SK-MEL-5 (cell line): ENCODE measurements at places on chromosomes 1 and 21.

DNA sequence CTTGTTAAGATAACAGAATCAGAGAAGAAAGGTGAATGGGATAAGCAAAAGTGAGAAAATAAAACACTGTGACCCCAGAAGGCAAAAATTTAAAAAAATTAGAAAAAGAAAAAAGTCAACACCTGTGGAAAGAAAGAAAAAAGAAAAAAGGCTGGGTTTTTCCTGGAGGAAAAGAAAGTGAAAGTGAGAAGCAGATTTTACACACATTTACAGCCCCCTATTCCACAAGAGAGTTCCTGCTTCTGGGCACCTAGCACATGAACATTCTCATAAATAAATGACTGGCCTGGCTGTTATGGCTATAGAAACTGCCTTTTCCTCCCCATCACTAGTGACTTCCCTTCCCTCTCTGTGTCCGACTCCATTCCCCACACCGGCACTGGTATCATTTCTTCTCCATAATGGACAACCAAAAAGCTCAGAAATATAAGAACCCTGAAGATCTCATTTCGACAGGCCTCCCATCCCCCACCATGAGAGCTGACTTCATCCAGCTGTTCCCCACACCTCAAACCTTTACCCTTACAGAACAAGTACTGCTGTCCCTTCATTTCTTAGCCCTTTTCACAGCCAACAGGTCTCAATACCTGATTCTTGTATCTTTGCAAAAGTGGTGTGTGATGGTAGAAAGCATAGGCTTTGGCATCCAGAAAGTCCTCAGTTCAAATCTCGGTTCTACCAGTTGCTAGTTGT, 12.6 kb downstream of the MTF1 start:
- no peak for DNase-seq

- peak; percentile 55 for DNase-seq
Observed at GRCh38 chr1:217660353-217661062, 29.4 kb downstream of the SPATA17 start.

DNA sequence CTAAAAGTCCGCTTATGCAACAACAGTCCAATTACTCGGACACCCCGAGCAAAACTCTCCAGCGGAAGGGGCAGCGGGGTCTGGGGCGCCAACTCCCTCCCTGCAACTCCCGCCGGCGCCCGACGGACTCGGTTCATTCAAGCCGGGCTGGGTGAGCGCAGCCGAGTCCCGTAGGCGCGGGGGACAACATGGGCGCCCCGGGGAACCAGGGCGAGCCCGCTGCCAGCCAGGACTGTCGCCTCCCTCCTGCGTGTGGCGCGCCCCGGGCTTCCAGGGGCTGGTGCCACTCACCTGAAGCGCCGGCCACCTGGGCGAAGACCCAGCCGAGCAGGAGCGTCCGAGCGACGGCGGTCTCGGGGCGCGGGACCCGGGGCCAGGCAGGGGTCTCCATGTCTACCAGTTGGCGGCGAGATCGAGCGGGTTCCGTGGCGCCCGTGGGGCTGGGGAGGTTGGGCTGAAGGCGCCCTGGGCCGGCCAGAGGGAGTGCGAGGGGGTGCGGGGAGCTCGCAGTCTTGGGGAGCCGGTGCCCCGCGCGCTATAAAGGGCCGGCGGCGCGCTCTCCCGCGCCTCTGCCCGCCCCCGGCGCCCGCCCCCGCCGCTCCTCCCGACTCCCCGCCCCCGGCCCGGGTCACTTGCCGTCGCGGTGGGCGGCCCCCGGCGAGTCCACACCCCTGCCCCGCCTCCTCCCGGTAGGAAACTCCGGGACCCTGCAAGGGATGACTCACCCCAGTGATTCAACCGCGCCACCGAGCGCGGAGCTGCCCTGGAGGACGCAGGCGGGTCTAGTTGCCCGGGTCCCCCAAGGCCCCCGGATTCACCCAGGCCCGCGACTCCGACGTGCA, at the start of gene F3:
TSS of gene F3 (minus strand) at position 514 of the 842 bp plus-strand sequence. CDS start at position 391, 123 bp downstream.
- peak; percentile 71 for DNase-seq

DNA sequence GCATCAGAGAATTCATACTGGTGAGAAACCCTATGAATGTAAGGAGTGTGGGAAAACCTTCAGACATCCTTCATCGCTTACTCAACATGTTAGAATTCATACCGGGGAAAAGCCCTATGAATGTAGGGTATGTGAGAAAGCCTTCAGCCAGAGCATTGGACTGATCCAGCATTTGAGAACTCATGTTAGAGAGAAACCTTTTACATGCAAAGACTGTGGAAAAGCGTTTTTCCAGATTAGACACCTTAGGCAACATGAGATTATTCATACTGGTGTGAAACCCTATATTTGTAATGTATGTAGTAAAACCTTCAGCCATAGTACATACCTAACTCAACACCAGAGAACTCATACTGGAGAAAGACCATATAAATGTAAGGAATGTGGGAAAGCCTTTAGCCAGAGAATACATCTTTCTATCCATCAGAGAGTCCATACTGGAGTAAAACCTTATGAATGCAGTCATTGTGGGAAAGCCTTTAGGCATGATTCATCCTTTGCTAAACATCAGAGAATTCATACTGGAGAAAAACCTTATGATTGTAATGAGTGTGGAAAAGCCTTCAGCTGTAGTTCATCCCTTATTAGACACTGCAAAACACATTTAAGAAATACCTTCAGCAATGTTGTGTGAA, 12.8 kb downstream of the ZFP69B start:
- no peak for DNase-seq

- peak; percentile 93 for DNase-seq
Observed at GRCh38 chr1:235090406-235091069, 38.1 kb downstream of the TOMM20 start.

DNA sequence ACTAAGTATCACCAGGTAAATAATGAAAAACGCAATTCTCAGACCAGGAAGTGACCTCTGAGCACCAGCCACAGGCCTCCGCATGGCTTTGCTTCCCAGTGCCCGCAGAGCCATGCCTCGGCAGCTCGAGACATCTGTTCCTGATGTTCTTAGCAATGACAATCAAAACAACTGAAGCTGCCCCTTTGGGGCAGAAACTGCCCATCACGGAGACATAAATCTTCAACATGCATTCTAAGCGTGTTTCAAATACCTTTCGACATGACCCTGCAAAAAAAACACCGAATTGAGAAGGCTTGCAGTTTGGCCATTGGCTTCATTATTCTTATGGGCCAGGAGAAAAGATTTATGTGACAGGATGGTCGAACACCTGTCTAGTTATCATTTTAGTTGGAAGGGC, 5.8 kb upstream of the RAP1GAP start:
- no peak for DNase-seq

GRCh38 chr1:172211221-172211620, 209.3 kb upstream of the C1orf105 start:
- no peak for DNase-seq

DNA sequence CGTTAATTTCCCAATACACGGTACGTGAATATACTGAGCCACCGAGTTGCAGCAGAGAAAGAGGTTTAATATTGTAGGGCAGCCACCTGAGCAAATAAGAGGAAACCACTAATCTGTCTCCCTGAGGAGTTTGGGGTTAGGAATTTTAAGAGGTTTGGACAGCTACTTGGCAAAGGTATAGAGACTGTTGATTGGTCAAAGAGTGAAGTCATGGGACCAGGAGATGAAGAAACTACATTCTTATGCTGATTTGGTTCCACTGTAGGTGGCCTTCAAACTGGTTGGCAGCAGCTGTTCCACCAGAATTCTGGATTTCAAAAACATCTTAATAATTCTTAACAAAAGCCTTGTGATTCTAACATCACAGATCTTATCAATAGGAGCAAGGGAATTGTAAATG, 485.4 kb upstream of the PRMT6 start:
- DNase-seq, result no peak

DNA sequence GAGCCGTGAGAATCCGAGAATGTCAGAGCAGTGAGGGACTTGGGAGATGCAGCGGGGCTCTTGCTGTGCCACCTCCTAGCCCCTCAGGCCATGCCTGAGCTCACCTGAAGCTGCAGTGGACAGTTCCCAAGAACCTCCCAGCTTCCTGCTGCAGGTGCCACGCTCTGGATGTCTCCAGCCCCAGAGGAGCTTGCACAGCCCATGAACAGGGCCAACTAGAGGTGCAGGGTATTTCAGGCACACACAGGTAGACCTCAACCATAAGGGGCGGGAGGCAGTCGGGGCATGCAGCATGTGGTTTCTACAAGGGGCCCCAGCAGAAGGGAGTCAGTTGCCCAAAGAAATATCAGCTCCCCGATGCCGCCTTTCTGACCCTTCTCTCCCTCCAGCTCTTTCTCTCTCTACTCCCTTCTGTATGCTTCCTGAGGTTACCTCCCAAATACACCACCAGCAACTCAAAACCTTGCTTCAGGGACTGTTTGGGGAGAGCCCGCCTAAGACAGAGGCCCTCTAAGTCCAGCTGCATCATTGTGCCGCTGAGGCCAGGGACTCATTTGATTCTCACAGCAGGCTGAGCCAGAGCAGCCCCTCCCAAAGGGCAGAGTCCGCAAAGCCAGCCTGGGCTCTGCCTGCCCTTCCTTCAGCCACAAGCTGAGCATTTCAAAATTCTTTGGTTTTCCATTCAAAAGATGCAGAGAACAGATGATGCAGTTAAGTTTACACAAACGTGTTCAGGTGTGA, 209.8 kb downstream of the MATN1 start:
- DNase-seq, result no peak

DNA sequence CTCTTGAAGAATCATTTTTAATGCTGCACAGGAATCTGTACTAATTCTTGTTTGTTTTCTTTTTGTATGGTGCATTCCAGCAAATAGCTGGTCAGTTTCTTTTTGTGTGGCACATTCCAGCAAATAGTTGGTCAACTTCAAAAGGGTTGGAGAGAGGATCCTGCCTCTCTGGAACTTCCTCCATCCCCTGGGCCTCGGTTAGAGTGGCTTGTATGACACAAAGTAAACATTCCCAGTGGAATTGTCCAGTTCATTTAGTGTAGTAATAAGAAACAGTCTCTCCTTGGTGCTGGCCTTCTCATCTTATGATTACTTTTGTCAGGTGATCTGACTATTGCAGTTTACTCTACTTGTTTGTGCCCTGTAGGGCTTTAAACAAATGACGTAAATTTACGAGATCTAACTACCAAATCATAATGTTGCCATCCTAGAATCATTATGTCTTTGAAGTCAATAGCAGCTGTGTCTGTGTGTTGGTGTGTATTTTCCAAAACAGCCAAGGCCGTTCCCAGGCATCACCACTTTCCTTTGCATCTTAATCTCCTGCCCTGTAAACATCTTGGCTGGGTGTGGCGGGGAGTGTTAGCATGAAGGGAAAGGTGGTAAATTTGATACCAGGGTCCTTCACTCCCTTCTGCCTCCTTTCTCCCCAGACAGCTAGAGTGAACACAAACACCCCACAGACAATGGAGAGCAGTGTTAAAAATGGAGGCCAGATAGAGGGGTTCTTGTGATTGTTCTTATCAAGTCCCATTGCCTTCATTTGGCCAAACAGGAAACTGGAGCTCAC, 77.9 kb downstream of the CDC7 start:
- no peak for DNase-seq

DNA sequence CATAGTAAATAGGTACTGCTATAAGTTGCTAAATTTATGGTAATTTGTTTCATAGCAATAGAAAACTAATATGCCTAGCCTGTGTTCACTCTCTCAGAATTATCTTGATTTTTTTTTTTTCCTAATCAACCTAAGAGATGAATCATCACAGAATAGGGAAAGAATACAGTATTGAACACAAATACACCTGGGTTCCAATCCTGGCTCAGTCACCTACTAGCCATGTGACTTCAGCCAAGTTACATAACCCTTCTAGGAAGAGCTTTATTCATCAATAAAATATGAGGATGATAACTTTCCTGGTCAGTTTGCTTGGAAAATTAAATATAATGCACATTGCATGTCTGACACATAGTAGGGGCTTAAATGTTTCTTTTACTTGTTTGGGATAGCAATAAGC, 279.5 kb downstream of the FOXD2 start:
- no peak for DNase-seq

- peak; percentile 14 for DNase-seq
Observed at GRCh38 chr1:110210604-110211495, 736 bp downstream of the KCNC4 start.

DNA sequence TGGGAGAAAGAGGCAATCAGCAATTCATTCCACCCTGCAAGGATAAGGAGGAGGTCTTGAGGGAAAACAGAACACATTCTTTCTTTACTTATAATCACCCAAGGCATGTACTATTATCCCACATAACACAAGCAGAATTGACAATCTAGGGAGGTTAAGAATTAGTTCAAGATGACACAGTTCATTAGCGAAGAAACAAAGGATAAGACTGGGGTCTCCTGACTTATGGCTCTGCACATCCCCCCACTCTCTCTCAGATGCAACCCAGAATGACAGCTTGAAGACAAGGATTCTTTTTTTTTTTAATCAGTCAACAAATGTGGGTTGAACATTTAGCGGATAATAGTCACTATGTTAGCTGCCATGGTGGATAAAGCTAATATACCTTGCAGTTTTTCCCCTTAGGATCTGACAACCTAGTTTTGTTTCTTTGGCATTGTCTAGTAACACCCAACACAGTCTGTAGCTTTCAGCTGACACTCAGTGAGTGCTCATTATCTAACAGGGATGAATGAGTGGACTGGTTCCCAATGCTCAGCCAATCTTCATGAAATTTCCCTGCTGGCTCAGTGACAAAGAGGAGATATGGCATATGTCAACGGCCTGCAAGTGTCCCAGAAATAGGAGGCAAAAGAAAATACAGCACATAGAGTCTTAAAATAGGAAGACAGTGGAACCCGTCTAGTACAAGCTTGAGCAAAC, 35.1 kb downstream of the RXRG start:
- no peak for DNase-seq

- no peak for DNase-seq
Observed at GRCh38 chr1:17828991-17829390, 73.9 kb downstream of the ACTL8 start.

GRCh38 chr1:6580593-6581409, 1.0 kb downstream of the ZBTB48 start:
- DNase-seq, result no peak

- no peak for DNase-seq
Observed at GRCh38 chr1:106749906-106750305, 306.6 kb upstream of the PRMT6 start.

- peak; percentile 4 for DNase-seq
Observed at GRCh38 chr1:178513278-178513983, 522 bp downstream of the TEX35 start.

DNA sequence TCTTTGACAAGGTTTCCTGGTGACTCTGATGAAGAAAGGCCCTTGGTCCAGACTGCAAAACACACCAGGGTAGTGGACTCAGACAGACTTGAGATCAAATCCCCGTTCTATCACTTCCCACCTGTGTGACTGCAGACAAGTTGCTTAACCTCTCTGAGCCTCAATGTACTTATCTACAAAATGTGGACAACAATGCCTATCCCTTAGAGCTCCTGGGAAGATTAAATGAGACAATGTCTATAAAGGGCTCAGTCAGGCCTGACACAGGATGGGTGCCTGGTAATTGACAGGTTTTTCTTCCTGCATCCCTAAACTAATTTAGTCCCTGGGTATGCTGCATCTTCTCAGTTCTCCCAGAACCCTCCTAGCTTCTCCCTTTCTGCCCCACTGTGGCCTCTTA, 37.9 kb upstream of the ZBTB40 start:
- no peak for DNase-seq
